Central memory CD4-positive, alpha-beta T cell (primary cell): ENCODE measurements at places on chromosomes 4 and X.
A peak's percentile ranks its signal among the peaks of the same experiment; 100 is the strongest.

DNA sequence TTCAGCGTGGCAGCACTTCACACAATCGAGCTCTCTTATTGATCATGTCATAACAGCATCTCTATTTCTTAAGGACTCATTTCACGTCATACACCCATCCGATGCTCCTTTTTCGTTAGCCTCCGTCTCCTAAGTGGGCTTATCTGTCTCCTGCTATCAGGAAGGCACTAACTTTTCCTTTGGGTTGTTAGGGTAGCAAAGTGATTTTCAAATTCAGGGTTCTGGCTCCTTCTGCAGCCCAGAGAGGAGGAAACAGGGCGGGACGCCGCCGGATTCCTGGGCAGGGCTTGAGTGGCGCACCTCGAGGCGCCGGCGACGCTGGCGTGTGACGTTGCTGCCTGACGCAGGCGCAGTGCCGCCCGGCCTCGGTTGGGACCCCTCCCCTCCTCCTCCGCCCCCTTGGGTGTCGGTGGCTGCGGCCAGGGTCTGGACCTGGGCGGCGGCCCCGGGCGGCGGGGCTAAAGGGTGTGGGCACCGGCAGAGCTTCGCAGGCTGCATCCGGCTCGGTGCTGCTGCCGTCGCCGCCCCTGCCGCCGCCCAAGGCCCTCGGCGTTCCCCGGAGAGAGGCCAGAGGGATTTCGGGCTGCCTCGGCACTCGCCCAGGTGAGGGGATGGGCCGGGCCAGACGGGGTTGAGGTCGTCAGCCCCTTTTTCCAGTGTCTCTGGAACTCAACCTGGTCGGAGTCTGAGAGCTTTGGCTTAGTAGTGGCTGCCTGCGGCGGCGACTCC is at the start of gene BLTP1:
BLTP1 (plus strand) TSS at position 350 of the 729 bp plus-strand sequence. CDS start 18,317 bp downstream, outside the sequence.
- peak; percentile 86 for DNase-seq

DNA sequence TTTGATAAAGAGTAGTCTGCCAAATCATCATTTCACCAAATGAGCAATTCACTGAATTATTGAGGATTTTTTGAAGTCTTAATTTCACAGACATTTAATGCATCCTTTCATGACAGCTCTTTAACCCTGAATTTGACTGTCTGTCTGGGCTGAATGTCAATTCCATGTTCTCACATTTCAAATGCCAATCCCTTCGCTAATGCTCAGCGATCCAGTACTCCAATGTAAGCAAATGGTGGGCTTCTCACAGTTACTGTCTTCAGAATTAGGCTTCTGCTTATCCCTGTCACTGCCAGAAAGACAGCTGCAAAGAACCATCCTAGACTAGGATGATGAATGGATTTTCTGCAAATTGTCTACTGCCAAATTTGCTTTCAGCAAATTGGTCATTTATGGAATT is 36.2 kb upstream of the USP38 start:
- DNase-seq = no peak

DNA sequence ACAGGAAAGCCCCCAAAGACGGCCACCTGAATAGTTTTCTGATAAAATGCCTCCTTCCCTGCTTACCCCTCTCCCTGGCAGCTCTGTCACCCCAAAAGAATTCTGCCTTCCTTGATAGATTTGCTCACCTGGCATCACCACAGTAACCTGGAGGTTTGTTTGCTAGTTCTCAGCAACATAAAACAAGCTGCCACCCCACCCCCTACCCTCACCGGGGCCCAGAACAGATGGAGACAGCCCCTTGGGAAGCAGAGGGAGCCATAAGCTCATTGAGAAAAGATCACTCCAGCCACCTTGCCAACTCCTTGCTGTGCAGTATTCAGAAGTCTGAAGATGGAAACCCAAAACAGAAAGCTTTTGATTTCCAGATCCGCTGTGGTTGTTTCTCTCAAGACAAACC is 108.6 kb downstream of the DHX15 start:
- DNase-seq = no peak

GRCh38 chr4:5126231-5126630 is 75.0 kb downstream of the STK32B start:
- DNase-seq = no peak
